Progenitor cell of endocrine pancreas (in vitro differentiated cells): ENCODE measurements at places on chromosomes 6 and 20.

DNA sequence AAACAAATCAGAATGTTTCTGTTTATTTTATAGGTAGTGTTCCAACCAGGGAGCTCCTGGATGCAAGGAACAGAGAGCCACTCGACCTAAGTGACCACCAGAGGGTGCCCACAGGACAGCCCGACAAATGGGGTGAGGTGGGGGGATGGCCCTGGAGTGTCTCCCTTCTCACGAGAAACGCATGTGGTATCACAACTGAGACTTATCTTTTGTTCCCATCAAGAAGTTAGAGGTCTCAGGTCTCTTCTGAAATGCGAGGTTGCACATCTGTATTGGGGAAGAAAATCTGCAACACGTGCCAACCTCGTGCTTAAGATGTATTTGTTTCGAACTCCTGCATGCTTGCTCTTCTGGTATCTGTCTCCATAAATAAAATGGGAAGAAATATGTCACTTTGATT lies 104.0 kb downstream of the ISM1 start:
- DNase-seq, result no peak

GRCh38 chr20:44219170-44219730 lies 8.7 kb upstream of the OSER1 start:
- no peak for DNase-seq

DNA sequence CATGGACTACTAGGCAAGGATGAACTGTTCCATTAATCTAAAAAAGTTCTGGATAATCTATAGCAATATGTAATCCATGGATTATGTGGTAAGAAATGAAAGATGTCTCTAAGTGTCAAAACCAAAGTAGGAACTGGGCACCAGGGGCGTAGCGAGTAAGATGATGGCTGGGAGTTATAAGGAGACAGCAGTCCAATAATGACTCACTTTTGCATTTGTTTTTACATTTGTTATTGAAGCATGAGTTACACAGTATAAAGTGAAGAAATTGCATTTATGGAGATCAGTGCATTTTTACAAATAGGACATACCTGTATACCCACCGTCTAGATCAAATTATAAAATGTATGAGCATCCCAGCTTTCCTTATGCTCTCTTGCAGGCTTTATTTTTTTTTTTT lies 878.5 kb upstream of the MAP3K7 start:
- no peak for DNase-seq

GRCh38 chr6:56458324-56458884 lies 184.3 kb downstream of the DST start:
- DNase-seq, result no peak

DNA sequence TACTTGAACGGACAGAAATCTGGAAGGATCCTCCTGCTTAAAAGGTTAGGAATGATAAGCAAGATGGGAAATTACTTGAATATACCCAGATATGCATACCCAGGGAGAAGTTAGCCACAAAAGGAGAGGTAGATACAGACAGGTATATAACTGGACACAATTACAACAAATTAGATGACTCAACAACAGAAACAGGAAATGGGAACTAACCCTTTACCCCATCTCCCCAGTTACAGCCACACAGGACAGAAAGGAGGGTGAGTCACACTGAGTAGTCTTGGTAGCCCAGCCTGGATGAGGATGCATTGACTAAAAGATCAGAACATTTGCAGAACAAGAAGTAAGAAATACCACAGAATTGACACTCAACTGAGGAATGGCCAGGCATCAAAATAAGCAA lies 61.2 kb downstream of the C6orf52 start:
- no peak for DNase-seq
